ENCODE measurements at places on chromosomes 4 and X. TPM values are rescaled to one million over a fixed set of nuclear protein-coding genes. Genes with fewer than 3 reads are reported as not detected.

GRCh38 chrX:9316096-9316495 is 148.8 kb upstream of the TBL1X start:
- no peak for DNase-seq

DNA sequence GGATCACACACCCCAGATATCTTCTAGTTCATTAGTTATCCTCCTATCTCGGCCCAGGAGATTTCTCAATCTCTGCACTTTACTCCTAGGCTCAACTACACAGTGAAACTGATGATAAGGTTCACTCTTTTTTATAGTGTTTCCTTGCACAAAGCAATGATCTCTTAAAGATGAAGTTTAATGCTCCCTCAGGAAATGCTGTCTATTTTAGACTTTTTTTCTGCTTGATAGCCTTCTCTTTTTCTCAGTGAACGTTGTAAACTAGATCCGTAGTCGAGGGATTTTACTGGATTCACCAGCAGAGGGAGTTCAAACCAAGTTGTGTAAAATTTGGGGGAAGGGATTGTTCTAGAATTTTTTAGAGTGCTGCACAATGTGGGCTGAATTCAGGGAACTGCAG is 269.6 kb downstream of the GBA3 start:
- DNase-seq: no peak

GRCh38 chrX:97616883-97617530 is 733.3 kb downstream of the RPA4 start:
- no peak for DNase-seq

HDAC8 gene
- total RNA-seq: 48.1 TPM
